ENCODE measurements at places on chromosomes 3 and 15.

DNA sequence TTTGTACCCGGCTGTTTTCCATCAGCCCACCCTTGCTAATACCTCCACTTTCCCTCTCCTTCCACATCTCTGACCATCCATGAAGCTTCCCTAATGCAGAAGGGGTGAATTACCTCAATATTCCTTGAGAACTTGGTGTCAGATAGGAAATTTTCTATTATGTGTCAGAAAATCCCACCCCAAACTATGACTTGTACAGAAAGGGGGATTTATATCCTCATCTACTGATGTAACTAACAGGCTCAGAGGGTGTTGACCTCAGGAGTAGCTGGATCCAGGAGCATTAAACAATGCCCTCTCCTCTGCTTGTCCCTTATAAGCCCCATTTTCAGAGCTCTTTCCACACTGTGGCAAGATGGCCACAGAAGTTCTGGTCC, 242.8 kb upstream of the TLE3 start:
- no peak for DNase-seq

DNA sequence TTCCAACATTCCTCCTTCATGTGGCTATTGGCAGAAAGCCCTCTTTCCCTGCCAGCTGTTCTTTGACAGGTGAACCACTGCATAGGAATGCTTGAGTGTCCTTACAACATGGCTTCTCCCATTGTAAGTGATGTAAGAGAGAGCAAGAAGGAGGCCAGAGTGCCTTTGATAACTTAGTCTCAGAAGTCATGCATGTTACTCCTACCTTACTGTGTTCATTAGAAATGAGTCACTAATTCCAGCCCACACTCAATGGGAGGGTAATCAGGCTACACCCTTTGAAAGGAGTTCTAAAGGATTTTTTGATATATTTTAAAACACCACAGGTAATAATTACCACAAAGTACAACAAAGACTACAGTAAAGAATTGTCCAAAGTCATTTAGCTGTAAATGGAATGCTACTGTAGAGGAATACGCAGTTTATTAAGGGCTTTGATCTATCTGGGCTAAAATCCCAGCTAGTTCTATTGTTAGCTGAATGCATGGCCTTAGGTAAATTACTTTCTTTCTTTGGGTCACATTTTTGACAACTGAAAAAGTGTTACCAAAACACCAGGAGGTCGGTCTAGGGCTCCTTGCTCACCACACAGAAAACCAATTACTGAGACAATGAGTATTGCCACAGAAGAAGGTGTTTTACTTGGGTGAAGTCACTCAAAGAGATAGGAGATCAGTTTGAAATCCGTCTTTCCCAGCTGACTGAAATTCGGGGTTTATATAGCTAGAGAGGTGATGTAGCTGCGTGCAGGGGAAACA, 154.9 kb downstream of the GRM7 start:
- DNase-seq = no peak

DNA sequence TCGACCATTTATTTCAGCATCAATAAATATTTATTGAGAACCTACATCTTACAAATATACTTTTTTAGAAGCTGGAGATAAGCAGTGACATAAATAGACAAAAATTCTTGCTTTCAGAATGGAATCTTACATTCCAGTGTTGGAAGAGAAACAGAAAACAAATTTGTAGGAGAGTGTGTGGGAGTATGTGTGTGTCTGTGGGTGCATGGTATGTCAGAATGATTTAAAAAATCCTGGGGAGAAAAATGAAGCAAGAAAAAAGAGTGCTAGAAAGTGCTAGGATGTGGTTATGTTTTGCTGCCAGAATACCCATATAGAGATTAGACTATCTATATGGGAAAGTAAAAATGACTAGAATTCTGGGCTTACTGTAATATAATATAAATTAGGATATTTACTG, 561.7 kb upstream of the SGO1 start:
- no peak for DNase-seq

- DNase-seq = no peak
Observed at GRCh38 chr15:63088533-63089245, 33.0 kb upstream of the LACTB start.

- no peak for DNase-seq
Observed at GRCh38 chr3:42096796-42097565, 5.8 kb downstream of the TRAK1 start.

DNA sequence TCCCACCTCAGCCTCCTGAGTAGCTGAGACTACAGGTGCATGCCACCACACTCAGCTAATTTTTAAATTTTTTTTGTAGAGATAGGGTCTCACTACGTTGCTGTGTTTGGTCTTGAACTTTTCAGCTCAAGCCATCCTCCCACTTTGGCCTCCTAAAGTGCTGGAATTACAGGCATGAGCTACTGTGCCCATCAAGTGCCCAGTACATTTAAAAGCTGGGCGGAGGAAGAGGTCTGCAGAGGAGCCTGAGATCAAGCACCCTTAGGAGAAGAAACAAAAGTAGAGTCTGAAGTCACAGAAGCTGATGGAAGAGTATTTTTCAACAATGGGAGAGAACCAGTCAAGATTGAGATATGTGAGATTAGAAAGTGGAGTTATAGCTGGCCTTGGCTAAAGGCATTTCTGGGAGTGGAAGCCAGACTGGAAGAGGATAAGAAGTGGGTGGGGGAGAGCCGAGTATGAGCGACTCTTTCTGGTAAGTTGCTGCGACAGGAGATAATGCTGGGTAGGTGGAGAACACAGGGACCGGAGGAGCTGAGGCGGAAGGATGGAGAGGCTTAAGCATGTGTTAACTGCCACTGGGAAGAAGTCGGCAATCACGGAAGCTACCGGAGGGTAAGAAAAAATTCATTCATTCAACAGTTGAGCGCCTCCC, 782 bp upstream of the IREB2 start:
- no peak for DNase-seq

GRCh38 chr3:196215493-196216020, 777 bp upstream of the SLC51A start:
- no peak for DNase-seq

GRCh38 chr3:192897005-192897404, 20.7 kb downstream of the MB21D2 start:
- DNase-seq = no peak

DNA sequence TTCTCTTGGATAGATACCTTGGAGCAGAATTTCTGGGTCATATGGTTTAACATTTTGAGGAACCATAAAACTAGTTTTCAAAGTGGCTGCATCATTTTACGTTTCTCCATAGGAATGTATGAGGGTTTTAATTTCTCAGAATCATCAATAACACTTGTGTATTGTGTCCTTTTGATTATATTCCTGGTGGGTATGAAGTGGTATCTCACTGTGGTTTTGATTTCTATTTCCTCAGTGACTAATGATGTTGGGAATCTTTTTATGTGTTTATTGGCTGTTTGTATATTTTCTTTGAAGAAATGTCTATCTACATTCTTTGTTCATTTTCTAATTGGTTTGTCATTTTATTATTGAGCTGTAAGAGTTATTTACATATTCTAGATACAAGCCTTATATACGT, 28.8 kb downstream of the CDIN1 start:
- no peak for DNase-seq

GRCh38 chr15:85707519-85708338, 87.0 kb downstream of the KLHL25 start:
- DNase-seq = no peak

DNA sequence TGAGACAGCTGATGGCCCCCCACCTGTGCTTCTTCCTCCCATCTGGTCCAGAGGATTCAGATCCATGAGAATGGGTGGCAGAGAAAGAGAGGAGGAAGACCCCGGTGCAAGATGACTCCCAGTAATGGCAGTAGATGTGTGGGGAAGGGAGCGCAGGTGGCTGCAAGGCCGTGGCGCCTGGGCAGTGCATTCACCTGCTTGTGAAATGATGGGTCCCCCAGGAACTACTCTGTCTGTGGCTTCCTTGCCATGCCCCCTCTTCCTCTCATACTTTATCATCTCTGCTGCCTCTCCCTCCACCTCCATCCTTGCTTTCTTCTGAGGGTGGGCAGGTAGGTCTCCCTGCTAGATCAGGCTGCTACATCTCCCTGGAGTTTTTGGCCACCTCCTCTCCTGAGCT, 23.3 kb downstream of the ZNF710 start:
- no peak for DNase-seq

- no peak for DNase-seq
Observed at GRCh38 chr3:45753095-45753494, 43.2 kb downstream of the SLC6A20 start.

DNA sequence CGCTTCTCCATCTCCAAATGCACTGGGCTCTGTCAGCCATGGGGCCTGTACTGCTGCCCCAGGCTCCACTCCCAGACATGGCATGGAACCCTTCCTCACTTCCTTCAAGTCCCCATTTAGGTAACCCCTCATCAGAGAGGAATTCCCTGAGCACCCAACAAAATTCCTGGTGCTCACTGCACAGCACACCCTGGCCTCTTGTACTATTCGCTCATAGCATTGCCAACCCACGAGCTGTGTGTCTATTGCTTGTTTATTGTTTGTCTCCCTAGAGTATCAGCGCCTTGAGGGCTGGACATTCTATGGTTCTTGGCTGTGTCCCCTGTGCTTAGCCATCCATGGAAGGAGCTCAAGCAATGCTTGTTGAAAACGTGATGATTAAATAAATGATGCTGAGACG, 46.1 kb upstream of the SLCO2A1 start:
- DNase-seq = no peak

DNA sequence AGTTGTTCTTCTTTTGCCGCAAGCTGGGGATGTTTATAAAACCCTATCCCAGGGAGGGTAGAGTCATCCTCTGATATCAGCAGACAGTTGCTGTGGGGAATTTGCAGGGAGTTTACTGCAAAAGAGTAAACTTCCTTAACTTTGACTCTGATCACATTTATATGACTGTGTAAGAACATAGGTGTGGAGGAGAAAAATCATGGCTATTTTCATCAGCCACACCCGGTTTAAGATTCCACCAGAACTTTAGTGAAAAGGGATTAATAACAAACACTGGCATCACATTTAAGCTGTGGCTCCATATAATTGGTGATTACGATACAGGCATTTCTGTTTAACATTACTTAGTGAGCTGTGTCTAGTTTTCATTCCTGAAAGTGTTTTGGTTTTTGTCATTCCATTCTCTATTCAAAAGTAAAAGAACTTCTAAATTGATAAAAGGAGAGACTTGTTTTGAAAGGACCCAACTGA, 143.1 kb downstream of the MYLK start:
- no peak for DNase-seq

DNA sequence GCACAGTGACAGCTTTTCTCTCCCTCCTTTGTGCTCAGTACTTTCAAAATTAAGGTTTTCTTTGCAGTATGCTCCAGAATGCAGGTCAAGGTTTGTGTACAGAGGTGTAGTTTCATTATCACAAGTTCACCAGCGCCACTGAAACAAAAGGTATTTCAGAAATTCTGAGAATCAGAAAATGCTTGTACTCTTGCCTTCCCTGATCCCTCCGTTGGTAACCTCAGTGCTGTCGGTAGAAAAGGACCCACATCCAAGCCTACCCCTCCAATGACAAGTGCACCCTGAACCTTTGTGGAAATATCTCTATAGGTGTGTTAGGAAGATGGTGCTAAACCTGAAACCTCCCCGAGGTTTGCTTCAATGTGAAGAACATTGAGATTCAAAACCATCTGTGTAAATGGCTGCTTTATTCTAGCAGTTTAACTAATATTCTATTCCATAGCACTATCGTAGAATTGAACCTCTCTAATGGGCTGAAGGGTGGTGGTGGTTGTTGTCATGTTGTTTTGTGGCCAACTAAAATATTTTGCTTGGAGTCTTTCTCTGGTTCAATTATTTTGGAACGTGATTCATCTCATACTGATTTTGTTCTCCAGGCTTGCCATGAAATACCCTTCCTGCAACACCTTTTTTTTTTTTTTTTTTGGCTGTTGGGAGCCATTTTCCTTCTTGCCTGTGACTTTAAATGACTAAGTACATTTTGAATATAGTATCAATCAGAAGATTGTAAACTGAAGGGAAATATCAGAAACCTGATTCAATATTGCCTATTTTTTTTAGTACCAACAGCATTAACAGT, 20.7 kb downstream of the ZBTB38 start:
- no peak for DNase-seq

DNA sequence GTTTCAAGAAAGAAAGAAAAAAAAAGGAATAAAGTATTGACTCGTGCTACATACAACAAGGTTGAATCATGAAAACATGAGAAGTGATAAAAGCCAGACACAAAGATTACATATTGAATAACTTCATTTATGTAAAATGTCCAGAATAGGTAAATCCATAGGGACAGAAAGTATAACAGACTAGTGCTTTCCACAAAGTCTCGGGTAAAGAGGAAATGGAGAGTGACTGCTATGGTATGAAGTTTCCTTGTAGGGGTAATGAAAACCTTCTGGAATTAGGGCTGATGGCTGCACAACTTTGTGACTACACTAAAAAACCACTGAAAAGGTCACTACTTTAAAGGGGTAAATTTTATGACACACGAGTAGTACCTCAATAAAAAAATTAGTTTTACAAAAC, 13.0 kb downstream of the LRRFIP2 start:
- DNase-seq = no peak

DNA sequence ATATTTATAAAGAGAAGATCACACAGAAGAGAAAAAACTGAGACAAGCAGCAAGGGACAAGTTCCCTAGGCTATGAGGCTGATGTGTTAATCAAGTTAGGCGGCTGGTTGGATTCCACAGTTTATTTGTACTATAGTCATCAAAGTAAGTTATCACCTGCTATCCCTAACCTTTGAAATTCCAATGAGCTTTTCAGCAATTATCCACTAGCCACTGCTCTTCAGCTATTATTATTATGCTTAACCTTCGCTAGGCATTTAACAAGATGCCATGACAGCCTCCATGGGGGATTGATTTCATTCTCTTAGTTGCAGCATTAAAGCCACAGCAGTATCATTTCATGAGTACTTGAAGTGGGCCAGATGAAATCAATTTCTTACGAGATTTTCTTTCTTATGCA, 699.5 kb upstream of the NAALADL2 start:
- DNase-seq = no peak

GRCh38 chr3:134328147-134328591, 46.1 kb downstream of the AMOTL2 start:
- no peak for DNase-seq

DNA sequence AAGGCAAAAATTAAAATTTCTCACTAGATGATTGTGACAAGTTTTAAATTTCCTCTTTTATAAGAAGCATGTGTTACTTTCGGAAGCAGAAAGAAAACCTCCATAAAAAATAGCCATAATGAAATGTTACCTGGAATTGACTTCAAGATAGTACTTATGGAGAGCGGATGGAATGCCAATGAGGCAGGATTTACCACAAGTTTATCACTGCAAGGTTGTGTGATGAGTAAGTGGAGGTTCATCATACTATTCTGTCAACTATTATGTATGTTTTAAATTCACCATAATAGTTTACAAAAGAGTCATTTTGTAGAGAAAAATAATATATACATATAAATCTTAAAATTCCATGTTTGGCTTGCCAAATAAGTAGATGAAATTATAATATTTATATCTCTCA, 230.3 kb downstream of the SCAPER start:
- DNase-seq = no peak

GRCh38 chr15:94164202-94164807, 67.1 kb upstream of the MCTP2 start:
- DNase-seq = peak; percentile 69

- DNase-seq = no peak
Observed at GRCh38 chr3:65385805-65386204, 652.9 kb downstream of the MAGI1 start.

- no peak for DNase-seq
Observed at GRCh38 chr15:45389351-45389750, 11.0 kb upstream of the GATM start.

All from adrenal gland (tissue), 19 donors.